Fibroblast of pulmonary artery (primary cell): ENCODE measurements at places on chromosomes 1 and 21.
A peak's percentile ranks its signal among the peaks of the same experiment; 100 is the strongest.

DNA sequence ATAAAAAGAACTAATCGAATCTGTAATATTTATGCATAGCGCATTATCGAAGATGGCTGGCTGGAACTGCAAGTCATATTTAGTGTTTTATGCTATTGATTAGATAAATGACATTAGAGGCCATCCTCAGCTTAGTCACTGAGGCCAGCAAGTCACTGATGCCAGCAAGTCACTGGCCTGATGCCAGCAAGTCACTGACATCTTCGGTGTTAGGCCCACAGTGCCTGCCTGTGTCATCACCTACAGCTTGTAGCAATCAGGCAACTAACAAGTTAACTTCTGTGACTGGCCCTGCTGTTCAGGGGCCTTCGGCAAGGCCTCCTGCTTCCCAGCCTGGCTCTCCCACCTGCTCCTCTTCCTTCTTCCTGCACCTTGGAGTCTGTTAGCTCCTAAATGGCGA lies 65.6 kb upstream of the SCCPDH start:
- DNase-seq, result no peak

GRCh38 chr21:42435833-42436232 lies 32.1 kb downstream of the UBASH3A start:
- DNase-seq, result no peak

GRCh38 chr1:195141294-195141693 lies 1466.9 kb downstream of the KCNT2 start:
- DNase-seq, result no peak

DNA sequence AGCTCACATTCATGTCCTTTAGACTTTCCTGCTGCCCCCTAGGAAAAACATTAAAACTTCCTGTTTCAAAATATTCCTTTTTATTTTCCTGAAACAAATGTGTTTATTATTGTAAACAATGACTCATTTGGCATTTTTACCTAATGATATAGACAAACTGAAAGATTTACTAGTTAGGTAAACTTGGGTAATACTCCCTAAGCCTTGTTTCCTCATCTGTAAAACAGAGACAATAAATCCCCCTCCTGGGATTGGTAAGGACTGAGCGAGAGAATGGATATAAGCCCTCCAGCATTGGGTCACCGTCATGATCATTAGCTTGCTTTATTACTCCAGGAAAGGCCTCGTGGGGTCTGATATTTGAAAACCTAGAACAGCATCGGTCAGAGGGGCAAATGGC lies 59.8 kb downstream of the LPAR3 start:
- DNase-seq, result no peak

DNA sequence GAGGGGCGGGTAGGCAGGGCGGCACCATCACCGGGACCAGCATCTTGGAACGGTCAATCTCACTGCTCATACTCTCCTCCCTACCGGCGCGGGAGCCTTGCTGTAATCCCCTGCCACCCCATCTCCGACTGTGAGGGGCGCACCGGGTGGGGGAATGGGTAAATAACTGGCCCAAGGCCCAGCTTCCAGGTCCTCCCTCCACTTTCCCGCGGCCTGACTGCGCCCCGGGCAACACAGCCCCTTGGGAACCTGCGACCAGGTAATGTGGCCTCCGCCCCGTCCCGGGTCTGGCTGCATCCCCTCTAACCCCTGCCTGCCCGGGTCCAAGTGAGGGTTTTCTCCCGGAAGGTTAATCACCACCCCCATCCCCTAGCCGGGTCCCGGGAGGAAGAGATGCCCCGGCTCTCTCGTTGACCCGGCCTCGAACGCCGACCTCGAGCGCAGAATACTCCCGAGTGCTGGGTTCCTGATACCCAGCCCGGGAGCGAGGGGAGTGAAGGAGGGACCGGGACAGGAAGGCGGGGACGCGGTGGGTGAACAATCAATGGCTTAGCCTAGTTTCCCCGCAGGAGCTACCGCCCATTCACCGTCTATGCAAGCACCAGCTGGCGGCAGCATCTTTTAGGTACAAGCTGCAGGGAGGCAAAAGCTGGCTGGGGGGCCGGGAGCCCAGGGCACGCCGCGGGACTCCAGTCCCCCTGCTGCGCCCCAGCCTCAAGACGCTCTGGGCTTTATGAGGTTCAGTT lies 5.9 kb upstream of the LHX9 start:
- no peak for DNase-seq

DNA sequence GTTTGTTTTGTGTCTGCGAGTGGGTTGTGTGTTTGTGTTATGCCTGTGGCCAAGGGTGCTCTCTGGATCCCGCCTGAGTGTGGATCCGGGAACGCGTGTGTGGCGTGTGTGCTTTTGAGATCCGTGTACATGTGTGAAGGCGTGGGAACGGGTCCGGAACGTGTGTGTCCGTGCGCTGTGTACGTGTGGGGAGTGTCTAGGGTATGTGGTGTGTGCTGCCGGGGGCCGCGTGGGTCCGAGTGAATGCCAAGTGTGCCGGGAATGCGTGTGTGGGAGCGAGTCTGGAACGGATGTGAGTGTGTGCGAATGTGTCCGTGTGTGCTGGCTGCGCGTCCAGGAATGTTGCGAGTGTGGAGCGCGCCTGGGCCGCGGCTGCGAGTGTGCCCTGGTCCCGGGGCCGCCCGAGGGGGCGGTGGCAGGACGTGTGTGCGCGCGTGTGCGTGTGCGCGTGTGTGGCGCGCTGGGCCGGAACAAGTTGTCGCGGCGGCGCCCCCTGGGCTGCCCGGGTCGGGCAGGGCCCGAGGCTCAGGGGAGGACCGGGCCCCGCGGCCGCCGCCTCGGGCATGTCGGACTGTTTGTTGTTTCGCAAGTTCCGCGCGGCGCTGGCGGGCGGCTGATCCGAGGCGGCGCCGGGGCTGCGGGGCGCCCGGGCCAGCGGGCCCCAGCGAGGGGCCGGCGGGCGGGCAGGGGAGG lies 953 bp downstream of the PTPRU start:
- peak; percentile 73 for DNase-seq

DNA sequence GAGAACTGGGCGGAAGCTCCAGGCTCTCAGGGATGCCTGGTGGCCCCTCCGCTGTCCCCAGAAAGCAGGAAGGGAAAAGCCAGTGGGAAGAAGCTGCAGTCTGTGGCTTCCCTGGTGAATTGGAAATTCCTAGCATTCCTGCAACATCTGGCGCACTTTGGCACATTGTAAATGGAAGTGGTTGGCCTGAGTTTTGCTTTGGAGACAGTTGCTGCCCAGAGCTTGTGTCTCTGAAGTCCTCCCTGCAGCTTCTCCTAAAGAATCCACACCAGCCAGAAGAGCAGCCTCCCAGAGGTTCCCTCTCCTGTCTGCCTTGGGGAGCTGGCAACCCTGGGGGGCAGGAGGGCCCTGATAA lies 48.2 kb downstream of the ARHGEF10L start:
- DNase-seq, result peak; percentile 81

- DNase-seq, result no peak
Observed at GRCh38 chr1:234969011-234969441, 159.6 kb downstream of the TOMM20 start.

DNA sequence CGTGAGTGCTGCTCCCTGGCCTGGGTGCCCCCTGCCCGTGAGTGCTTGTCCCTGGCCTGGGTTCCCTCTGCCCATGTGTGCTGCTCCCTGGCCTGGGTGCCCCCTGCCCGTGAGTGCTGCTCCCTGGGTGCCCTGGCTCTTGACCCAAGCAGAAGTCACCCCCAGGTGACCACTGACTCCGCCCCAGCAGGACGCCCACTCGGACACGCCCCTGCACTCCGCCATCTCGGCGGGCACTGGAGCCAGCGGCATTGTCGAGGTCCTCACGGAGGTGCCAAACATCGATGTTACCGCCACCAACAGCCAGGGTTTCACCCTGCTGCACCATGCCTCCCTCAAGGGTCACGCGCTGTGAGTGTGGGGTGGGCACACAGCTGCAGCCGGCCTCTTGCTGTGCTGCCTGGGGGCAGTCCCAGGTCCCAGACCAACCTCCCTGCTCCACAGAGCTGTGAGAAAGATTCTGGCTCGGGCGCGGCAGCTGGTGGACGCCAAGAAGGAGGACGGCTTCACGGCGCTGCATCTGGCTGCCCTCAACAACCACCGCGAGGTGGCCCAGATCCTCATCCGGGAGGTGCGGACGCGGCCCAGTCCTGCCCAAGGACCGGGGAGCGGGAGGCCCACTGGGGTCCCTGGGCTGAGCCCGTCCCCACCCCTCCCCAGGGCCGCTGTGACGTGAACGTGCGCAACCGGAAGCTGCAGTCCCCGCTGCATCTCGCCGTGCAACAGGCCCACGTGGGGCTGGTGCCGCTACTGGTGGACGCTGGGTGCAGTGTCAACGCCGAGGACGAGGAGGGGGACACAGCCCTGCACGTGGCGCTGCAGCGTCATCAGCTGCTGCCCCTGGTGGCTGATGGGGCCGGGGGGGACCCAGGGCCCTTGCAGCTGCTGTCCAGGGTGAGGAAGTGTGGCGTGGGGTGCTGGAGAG lies 3.9 kb upstream of the MMP23B start:
- no peak for DNase-seq
